Right lung (tissue), 10 donors: ENCODE measurements at places on chromosomes 3 and 15. TPM values are rescaled to one million over a fixed set of nuclear protein-coding genes. Genes with fewer than 3 reads are reported as not detected.
A peak's percentile ranks its signal among the peaks of the same experiment; 100 is the strongest.

Gene ABHD17C
- 30.9 TPM for polyA plus RNA-seq

Gene ZNF770
- polyA plus RNA-seq, result 25.8 TPM

Gene TMEM266
- 2.8 TPM for polyA plus RNA-seq

Gene PYGO1
- polyA plus RNA-seq, result 12.9 TPM

DNA sequence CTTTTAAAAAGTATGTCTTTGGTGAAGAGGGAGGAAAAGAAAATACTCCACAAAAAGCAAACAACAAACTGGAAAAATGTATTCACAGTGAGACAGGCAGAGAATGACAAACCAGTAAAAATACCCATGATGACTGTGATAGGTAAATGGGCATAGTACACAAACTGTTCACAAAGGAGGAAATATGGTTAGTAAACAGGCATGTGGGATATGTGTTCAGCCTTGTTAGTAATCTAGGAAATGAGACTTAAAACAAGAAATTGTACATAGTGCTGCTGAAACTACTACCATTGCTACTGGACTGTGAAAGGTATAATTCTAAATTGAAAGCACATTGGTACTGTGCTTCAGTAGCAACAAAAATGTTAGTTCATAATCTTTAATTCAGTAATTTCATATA is 50.1 kb downstream of the UBE2E2 start:
- no peak for DNase-seq

DNA sequence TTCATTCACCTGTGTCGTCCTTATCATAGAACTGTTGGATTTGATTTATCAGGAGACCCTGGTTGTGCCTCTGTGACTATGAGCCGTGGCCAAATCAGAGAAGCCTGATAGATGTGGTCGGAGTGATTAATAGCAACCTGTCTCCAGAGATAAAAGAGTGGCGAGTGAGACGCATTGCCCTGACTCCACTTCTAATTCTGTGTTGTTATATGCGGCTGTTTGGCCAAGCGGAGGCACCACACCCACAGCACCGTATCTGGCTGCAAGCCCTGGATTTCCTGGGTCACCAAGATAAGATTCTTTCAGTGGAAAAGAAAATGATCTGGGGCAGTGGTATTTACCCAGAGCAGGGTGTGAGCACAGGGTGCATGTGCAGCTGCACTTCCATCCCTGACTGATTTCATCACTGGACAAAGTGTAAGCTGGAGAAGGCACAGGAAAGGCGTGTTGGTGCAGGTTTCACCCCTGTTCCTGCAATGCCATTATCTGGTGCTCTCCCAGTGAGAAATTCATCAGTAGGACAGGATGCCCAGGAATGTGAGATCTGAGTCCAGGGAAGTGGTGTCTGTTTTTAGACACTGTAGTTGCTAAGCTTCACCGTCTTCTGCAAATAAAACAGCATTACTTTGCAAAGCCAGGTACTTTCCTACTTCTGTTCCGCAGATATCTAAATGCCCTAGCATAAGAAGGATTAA is 84.6 kb downstream of the CD47 start:
- DNase-seq, result no peak

- DNase-seq, result no peak
Measured at GRCh38 chr3:134009345-134010000, 20.3 kb downstream of the SLCO2A1 start.

GRCh38 chr3:112763258-112763657 is 83.4 kb downstream of the CD200R1L start:
- DNase-seq, result no peak

DNA sequence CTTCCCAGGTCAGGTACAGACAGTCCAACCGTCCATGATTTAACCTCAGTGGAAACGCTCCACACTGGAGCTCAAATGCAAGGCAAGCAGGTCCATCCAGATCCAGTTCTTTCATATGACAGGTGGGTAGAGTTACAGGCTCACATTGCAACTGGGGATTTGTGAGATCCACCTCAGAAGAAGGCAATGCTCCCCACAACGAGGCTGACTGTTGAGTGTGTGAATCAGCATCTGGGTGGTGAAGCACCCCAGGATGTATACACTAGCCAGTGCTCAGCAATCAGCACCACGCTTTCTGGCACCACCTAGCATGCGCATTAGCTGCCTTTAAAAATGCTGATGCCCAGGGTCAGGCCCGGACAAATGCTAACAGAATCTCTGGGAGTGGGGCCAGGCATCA is 343.5 kb upstream of the ICE2 start:
- DNase-seq, result no peak

DNA sequence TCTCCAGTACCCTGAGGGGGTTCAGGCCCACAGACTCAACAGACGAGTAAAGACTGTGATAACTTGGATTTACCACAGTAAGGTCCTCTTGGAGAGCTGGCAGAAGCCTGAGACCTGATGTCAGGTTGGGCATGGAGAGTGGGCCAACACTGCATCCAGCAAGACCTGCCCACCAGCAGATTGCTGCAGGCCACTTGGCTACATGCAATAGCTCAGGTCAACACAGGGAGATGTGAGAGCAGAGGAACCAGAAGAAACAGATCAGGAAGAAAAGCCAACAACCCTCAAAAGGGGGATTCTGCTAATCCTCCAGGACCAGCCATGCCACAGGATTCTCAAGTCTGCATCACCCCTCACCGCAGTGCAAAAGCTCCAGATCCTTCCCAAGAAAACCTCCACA is 1.7 kb upstream of the IP6K1 start:
- no peak for DNase-seq

GRCh38 chr15:63605816-63606215 is 8.6 kb downstream of the FBXL22 start:
- DNase-seq, result no peak

DNA sequence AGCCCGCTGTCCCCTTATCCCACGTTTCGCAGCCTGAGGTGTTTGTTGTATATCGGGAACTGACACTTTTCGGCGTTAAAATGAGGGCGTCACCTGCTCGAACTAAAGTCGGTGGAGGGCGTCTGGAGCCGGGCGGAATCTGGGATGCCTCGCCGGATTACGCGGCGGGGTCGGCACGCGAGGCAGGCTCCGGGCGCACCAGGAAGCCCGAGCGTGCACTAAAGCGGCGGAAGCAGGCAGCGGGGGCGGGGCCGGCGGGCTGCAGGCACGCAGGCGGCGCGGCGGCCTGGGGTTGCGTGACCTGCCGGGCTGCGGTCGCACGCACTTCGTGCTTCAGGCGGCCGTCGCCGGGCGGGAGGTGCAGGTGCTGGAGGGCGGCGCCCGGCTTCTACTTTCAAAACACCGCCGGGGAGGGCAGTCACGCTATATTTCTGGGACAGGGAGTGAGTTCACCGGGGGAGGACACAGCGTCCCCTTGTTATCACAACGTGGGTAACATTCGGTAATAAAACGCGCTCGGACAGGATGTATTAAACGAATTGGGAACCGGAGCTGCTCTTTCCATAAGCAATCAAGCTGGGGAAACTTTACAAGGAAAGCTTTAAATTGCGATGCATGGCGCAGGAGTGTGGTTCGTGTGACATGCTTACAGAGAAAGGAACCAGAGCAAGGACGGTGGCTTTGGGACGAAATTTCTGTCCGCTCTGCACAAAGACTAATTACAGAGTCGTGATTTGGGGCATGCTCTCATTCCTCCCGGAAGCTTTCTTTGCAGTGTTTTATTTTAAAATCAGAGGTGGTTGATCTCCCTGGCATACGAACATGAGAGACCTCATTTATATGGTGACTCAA is 9.1 kb upstream of the LEKR1 start:
- peak; percentile 71 for DNase-seq

- DNase-seq, result no peak
Measured at GRCh38 chr3:46939578-46940445, 36.7 kb downstream of the CCDC12 start.

DNA sequence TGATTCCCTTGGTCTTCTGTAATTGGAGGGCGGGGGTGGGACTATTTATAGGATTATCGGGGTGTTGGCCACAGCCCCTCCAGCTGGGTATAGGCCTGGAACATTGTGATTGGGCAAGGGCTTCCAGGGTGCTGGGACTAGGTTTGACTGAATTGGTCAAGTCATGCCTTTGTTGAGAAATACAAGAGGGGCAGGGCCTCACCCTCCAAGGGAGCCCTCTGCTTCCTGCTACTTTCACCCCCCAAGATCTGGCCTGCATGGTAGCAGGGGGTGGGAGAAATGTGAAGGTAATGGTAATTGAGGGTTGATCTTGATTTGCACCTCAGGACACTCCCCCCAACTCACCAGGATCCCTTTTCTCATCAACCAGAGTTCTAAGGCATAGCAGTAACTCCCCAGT is 25.2 kb downstream of the TRIM71 start:
- DNase-seq, result no peak

- DNase-seq, result peak; percentile 51
Measured at GRCh38 chr3:15513116-15513515, 8.4 kb downstream of the COLQ start.

DNA sequence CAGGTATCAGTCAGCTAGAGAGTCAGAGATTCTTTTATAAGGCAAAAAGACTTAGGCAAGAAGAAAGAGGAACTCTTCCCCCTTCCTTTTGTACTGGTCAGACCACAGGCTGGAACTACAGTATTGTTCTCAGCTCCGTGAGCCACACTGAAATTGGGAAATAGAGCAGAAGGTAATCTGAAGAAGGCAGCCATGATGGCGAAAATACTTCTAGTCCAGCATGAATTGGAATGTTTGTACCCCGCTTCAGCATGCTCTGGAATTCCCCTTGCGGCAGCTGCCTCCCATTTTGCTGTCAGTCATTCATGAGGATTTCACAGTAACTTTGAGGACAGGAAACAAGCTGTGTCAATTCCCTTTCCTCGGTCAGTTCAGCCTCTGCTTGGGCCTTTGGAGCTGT is 96.2 kb downstream of the CORO2B start:
- no peak for DNase-seq
